ENCODE measurements at places on chromosomes 6 and 20. TPM values are rescaled to one million over a fixed set of nuclear protein-coding genes. Genes with fewer than 3 reads are reported as not detected.

RFX6 gene
- not detected for total RNA-seq

- no peak for DNase-seq
Measured at GRCh38 chr6:15528870-15529269, 134.0 kb downstream of the DTNBP1 start.

GRCh38 chr6:150377211-150377781 is 8.5 kb downstream of the IYD start:
- DNase-seq = no peak

GRCh38 chr6:139886396-139886795 is 511.9 kb upstream of the CITED2 start:
- DNase-seq = no peak

- DNase-seq = no peak
Measured at GRCh38 chr6:98485593-98485992, 348.8 kb upstream of the POU3F2 start.

CGA gene
- total RNA-seq = not detected

CLPSL2 gene
- not detected for total RNA-seq

DNA sequence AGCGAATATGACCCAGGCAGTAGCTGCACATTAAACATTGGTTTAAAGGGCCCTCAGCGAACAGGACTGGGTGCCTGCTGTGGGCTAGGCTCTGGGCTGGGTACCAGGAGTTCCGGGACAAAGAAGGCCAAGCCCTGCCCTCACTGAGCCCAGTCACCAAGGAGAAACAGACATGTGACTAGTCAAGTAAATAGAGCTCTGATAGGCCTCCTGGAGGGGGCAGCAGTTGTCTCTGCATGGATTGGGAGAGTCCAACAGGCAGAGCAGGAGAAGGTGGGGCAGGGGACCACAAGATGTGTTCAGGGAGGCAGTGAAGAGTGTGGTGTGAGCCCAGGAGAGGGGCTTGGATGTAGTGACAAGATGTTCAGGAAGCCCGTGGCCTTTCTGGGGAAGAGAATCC is 3.1 kb downstream of the HM13 start:
- DNase-seq = no peak

All from glomerular endothelial cell (primary cell).